ENCODE measurements at places on chromosomes 2 and 18. TPM values are rescaled to one million over a fixed set of nuclear protein-coding genes. Genes with fewer than 3 reads are reported as not detected.

DNA sequence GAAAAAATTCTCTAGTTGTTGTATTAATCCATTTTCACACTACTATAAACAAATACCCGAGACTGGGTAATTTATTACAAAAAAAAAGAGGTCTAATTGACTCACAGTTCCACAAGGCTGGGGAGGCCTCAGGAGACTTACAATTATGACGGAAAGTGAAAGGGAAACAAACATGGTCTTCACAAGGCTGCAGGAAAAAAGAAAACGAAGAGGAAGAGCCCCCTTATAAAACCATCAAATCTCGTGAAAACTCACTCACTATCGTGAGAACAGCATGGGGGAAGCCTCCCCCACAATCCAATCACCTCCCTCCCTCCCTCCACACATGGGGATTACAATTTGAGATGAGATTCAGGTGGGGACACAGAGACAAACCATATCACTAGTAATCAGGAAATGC is 61.7 kb upstream of the SPTBN1 start:
- H3K27ac ChIP-seq: no peak overlapping the region
- no peak overlapping the region for H3K4me3 ChIP-seq
- H3K36me3 ChIP-seq: no peaks in the 10 kb centered on the region
- no peaks in the 10 kb centered on the region for H3K27me3 ChIP-seq
- no peak for DNase-seq

The HRH4 gene
- not detected for total RNA-seq

The SLC30A3 gene
- total RNA-seq: 45.6 TPM

- no peak for DNase-seq
- no peaks in the 10 kb centered on the region for H3K4me1 ChIP-seq
- no peak overlapping the region for H3K27ac ChIP-seq
- H3K4me3 ChIP-seq: no peak overlapping the region
Observed at GRCh38 chr2:18276583-18277075, 283.8 kb downstream of the RDH14 start.

The GALNT3 gene
- total RNA-seq: 4.6 TPM

- H3K27me3 ChIP-seq: no peaks in the 10 kb centered on the region
- H3K27ac ChIP-seq: peak overlapping the region; percentile 45
- H3K36me3 ChIP-seq: no peaks in the 10 kb centered on the region
- peaks cover 51% of the 10 kb centered on the region for H3K4me1 ChIP-seq
- DNase-seq: peak; percentile 66
Observed at GRCh38 chr2:213232649-213233437, 51.4 kb upstream of the SPAG16 start.

- DNase-seq: no peak
- no peak overlapping the region for H3K4me3 ChIP-seq
- H3K27me3 ChIP-seq: no peaks in the 10 kb centered on the region
- no peaks in the 10 kb centered on the region for H3K4me1 ChIP-seq
- peaks cover 1% of the 10 kb centered on the region for H3K36me3 ChIP-seq
- no peak overlapping the region for H3K27ac ChIP-seq
Observed at GRCh38 chr2:8797682-8798081, 39.7 kb downstream of the KIDINS220 start.

The GEN1 gene
- total RNA-seq: 36.0 TPM

- H3K27ac ChIP-seq: no peak overlapping the region
- peaks cover 14% of the 10 kb centered on the region for H3K4me1 ChIP-seq
- no peaks in the 10 kb centered on the region for H3K27me3 ChIP-seq
- H3K4me3 ChIP-seq: no peak overlapping the region
- DNase-seq: peak; percentile 27
Observed at GRCh38 chr2:205712508-205712907, 30.2 kb downstream of the NRP2 start.

GRCh38 chr18:62325806-62326645 is 916 bp downstream of the TNFRSF11A start:
- H3K4me3 ChIP-seq: peak overlapping the region; percentile 56
- no peaks in the 10 kb centered on the region for H3K4me1 ChIP-seq
- peaks cover 56% of the 10 kb centered on the region for H3K27me3 ChIP-seq
- no peaks in the 10 kb centered on the region for H3K36me3 ChIP-seq
- DNase-seq: peak; percentile 14

DNA sequence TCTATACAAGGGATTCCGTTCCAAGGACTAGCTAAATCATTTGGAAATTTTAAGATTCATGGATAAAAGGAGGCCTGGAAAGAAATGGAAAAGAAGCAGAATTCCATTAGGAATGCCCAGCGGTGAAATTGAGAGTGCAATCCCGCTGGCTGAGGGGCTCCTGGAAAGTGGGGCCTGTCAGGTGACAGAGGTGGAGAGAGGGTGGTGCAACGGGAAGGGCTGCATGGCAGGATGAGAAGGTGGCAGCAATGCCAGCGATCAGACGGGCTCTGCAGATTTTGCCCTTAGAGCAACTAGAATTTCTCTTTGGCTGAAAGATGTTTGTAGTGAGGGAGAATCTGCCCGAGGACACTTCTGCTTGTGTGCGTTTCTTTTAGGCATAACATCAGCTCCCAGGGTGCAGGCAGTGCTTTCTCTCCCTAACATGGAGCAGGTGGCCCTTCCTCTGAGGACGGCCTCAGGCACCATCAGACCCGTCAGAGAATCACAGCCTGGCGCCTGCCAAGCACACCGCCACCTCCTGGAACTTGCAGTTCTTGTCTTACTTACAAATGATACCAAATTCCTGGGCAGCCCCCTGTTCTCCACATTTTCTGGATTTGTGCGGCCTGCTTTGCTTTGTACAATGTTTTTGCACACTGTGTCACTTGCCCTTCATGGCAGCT is 261.6 kb downstream of the NDUFA10 start:
- H3K36me3 ChIP-seq: no peaks in the 10 kb centered on the region
- no peak overlapping the region for H3K27ac ChIP-seq
- H3K27me3 ChIP-seq: no peaks in the 10 kb centered on the region
- no peaks in the 10 kb centered on the region for H3K4me1 ChIP-seq
- H3K4me3 ChIP-seq: no peak overlapping the region

DNA sequence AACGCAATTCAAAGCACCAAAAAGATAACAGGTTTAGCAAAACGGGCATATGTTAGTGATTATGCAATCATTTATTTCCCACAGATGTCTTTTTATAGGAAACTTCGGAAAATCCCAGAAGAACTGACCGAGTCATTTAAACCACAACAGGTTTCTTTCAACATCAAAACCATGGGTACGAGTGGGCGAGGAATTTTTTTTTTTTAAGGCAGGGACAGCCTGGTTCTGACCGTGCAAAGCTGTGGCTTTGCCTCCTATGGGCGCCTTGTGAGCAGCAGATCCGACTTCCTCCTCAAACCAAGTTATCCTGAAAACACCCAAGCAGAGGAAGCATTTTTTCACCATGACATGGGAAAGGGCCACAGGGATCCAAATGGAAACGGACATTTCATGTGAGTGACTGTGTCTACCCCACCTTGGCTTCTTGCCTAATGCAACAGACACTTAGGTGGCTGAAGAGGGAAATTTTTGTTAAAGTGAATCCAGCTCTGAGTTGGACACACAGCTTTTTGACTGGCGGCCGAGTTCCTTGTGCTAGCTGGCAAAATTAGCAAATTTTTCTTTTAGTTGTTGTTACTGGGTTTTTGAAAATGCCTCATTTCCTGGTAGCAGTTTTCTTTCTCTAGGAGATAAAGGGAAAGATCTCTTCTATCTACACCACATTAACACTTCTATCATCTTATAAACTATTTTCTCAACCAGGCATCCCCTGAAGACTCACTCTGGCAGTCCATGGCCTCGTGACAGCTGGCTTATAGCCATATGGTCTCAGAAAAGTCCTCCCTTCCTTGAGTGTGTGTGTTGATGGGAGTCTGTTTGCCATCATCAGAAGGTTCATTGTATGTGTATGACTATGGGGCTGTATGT is 487.4 kb upstream of the ZEB2 start:
- no peaks in the 10 kb centered on the region for H3K36me3 ChIP-seq
- no peaks in the 10 kb centered on the region for H3K27me3 ChIP-seq
- no peak overlapping the region for H3K4me3 ChIP-seq

The OST4 gene
- total RNA-seq: 235 TPM

The FARP2 gene
- 53.3 TPM for total RNA-seq

The FTCDNL1 gene
- 0.88 TPM for total RNA-seq

DNA sequence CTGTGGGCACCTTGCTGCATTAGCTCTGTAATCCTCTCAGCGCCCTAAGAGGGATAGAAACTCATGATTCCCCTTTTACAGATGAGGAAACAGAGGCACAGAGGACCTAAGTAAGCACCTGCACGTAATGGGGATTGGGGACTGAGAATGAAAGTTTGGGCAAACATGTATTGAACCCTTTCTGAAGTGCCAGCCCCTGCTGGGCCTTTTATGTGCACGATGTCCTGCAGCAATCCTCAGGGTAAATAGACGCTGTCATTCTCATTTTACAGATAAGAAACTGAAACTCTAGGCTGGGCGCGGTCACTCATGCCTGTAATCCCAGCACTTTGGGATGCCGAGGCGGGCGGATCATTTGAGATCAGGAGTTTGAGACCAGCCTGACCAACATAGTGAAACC is 117.4 kb downstream of the STPG4 start:
- H3K4me1 ChIP-seq: peaks cover 9% of the 10 kb centered on the region
- DNase-seq: no peak
- no peaks in the 10 kb centered on the region for H3K36me3 ChIP-seq
- no peaks in the 10 kb centered on the region for H3K27me3 ChIP-seq
- no peak overlapping the region for H3K27ac ChIP-seq

The OSBPL1A gene
- 26.1 TPM for total RNA-seq

DNA sequence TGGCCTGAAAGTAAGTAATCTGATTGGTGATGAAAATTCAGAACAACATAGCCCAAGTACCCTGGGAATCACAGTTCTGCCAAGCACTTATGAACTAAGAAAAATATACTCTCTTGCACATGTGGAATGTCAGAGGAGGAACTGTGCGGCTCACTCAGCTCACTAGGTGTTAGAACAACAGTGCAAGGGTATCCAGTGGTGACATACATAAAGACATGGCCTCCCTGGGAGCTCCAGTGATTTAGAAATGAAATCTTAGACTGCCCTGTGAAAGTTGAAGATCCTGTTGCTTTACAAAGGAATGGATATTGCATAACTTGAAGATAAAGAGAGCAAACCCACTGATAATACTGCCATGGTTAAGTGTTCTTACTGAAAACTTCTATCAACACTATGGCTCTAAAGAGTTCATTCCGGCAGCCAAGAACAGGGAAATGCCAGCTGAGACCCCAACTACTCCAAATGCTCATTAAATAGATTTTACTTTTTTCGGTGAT is 246.2 kb downstream of the ARHGAP15 start:
- H3K36me3 ChIP-seq: no peaks in the 10 kb centered on the region
- H3K4me1 ChIP-seq: no peaks in the 10 kb centered on the region
- no peak for DNase-seq

GRCh38 chr18:35022426-35023001 is 18.7 kb upstream of the MAPRE2 start:
- DNase-seq: no peak
- no peaks in the 10 kb centered on the region for H3K4me1 ChIP-seq
- H3K4me3 ChIP-seq: no peak overlapping the region
- H3K36me3 ChIP-seq: no peaks in the 10 kb centered on the region
- H3K27ac ChIP-seq: no peak overlapping the region

DNA sequence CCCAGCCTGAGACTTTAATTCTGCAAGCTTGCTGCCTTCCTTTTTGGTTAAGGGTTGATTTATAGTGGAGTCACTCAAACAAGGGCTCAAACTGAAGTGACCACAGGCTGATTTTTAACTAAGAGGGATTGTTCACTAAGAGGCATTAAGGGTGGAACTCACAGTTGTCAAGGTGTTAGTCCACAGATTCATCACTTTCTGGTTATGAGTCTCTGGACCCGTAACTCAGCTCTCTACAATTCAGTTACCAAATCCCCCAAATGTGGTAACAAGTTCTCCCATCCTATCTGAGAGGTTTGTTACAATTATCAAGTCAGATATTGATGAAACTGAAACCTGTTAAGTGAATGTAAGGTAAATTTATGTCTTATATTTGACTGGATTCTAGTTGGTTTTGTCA is 185.9 kb upstream of the KLHL14 start:
- no peaks in the 10 kb centered on the region for H3K36me3 ChIP-seq
- no peak overlapping the region for H3K4me3 ChIP-seq
- no peak for DNase-seq
- no peak overlapping the region for H3K27ac ChIP-seq

The ZFAND2B gene
- 20.0 TPM for total RNA-seq

The EFHD1 gene
- 1.4 TPM for total RNA-seq

DNA sequence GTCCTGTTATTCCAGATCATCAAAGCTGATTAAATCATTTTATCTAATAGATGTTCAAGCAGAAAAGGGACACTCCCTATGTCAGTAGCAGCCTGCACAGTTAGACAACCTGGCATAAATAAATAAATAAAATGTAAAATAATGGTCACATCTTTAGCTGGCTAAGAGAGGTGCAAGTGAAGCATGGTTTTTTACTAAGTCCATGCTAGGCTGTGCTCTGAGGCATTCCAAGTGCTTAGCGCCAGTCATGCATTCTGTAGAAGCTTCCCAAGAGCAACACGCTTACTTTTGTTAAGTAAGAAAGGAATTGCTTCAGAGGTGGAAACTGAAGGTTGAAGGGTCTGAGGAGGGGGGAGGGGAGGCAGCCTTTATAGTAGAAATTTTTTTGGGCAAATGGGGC is 351.2 kb downstream of the CDH2 start:
- H3K4me1 ChIP-seq: no peaks in the 10 kb centered on the region
- no peaks in the 10 kb centered on the region for H3K27me3 ChIP-seq

The UGT1A10 gene
- total RNA-seq: not detected
